ENCODE measurements at places on chromosomes 5 and 9.

- DNase-seq: no peak
Observed at GRCh38 chr9:100640447-100641050, 62.7 kb downstream of the CAVIN4 start.

GRCh38 chr5:65778126-65778525, 56.1 kb downstream of the NLN start:
- no peak for DNase-seq

- DNase-seq: peak; percentile 71
Observed at GRCh38 chr9:129725795-129726251, 27.0 kb downstream of the PTGES start.

DNA sequence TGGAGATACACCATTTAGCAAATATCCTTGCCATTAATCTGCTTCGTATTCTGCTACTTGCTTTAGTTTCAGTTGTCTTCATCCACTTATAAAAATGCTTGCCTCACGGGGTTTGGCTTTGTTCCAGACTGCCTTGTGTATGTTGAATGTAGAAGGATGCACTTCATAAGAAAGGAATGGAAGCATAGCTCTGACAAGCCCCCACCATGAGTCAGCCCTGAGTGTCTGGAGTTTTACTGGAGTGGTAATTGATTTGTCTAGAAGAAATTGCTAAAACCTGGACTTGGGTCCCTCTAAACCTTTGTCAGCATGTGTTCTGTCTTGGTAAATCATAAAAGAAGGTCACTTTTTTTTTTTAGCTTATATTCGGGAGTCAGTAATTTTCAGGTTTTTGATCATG, 4.6 kb downstream of the TEX48 start:
- no peak for DNase-seq

- no peak for DNase-seq
Observed at GRCh38 chr5:96083361-96083881, 121.8 kb upstream of the ELL2 start.

- DNase-seq: no peak
Observed at GRCh38 chr9:35852267-35852815, 17.9 kb downstream of the OR13J1 start.

GRCh38 chr5:34490506-34491250, 165.4 kb upstream of the RAI14 start:
- DNase-seq: no peak

DNA sequence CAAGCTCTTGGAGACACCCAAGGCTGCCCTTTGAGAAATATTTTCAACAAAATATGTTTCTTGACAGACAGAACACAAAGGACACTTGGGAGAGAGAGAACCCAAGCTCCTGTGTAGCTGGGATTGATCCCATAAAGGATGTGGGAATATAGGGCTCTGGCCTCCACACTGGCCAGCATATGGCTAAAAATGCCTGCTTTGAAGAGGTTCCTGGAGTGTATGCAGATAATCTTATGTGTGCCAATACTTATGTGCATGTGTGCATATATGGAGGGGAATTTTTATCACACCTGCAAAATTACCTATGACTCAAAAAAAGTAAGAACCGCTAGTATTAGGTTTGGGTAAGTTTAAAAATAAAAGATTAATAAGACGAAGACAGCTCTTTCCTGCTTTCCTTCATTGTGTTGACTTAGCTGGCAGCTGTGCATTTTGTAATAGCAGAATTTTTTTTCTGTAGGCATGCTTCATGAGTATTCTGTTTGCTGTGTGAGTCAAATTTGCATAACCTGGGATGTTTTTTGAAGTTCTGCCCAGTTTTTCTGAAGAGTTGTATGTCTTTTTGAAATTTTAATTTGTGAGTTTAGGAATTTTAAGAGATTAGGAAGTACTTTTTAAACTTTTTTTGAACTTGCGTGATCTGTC, 42.6 kb downstream of the HACD4 start:
- DNase-seq: no peak

DNA sequence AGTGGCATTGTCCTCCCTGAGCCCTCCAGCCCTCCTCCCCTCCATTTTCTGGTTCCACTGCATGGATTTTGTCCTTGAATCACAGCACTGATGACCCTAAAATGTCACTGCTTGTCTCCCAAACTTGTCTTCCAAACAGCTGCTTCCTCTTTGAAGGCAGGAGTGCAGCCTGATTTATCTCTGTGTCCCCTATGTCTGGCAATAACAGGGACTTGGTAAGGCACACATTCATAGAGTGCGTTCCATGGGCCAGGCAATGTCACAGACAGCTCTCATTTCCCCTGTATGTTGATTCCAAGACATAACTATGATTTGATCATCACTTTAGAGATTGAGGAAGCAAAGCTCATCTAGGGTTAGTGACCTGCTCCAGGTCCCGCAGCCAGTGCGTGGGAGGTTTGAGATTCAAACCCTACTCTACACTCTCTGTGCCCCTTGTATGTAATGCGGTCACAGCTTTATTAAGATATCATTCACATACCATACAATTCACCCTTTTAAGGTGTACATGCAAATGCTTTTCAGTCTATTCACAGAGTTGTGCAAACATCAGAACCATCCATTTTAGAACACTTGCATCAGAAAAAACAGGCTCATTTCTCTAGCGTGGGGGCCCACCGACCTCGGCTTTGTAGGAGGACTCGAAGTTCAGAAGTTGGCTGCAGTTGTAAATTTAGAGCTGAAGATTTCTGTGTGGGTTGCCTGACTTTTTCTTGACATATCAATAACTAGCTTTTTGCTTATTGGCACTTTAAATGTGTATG, 28.4 kb upstream of the BOD1 start:
- DNase-seq: no peak

DNA sequence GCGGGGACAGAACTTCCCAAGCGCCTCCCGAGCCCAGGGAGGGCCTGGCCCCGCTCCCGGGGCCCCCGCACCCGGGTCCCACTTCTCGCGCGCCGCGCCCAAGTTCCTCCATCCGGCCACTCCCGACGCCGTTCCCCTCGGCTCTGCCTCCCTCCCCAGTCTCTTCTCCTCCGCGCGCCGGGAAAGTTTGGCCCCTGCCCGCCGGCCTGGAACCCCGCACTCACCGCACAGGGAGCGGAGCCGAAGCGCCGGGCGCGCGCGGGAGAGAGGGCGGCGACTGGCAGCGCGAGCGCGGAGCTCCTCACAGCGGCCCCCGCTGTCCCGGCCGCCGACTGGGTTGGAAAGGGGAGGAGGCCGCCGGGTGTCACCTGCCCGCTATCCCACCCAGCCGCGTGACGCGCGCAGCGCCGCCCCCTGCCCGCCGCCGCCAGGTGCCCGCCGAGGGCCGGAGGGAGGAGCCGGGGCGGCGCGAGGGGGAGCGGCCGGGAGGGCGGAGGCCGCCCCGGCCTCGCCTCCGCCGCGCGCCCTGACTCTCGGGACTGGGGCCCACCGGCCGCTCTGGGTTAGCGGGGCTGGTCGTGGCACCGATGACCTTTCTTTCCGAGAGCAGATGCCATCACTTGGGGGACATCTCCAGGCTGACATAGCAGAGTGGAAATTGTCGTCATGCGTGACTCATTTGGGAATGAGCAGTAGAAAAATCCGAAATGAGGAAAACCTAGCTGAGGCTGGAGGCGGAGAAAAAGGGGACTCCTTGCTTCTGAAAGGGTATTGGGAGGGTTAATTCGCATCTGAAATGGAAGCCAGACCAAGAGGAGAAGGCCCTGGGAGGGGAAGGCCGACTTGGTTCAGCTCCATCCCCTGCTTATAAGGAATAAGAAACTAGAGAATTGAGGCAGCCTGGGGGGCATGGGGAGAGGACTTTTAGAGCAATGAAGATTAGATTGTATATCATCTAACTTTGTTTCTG, at the start of gene ELOVL7:
Gene ELOVL7, minus strand, starts transcription at position 334 of the 970 bp plus-strand sequence. CDS start 56,872 bp downstream, outside the sequence.
- peak; percentile 69 for DNase-seq

- DNase-seq: no peak
Observed at GRCh38 chr5:76790632-76791290, 28.1 kb upstream of the F2RL1 start.

- DNase-seq: no peak
Observed at GRCh38 chr5:151034422-151035379, 14.3 kb downstream of the GPX3 start.

DNA sequence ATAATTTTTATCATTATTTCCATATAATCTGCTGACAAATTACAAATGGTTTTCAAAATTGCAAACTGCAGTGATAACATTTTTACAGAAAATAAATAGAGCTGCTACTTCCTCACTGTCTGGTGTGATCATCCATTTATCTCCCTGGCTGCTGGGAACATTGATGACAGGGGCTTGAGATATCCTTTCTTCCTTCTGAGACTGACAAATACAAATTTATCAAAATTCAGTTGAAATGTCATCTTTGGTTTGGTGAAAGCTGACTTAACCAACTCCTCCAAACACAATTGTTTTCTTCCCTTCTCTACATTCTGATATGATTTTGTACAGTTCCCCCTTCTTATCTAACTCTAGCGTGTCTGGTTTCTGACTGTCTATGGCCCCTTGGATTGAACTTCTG, 611.8 kb upstream of the KLF4 start:
- DNase-seq: no peak

GRCh38 chr9:21615446-21615845, 133.3 kb upstream of the IFNE start:
- DNase-seq: no peak

GRCh38 chr5:61052882-61053281, 107.9 kb downstream of the NDUFAF2 start:
- no peak for DNase-seq

GRCh38 chr5:127335381-127335780, 44.8 kb downstream of the MEGF10 start:
- no peak for DNase-seq

Data from right forelimb (tissue), 1 donor.